ENCODE measurements at places on chromosomes 16 and 17.

GRCh38 chr17:5545051-5545987 lies 39.0 kb downstream of the NLRP1 start:
- no peak for DNase-seq

DNA sequence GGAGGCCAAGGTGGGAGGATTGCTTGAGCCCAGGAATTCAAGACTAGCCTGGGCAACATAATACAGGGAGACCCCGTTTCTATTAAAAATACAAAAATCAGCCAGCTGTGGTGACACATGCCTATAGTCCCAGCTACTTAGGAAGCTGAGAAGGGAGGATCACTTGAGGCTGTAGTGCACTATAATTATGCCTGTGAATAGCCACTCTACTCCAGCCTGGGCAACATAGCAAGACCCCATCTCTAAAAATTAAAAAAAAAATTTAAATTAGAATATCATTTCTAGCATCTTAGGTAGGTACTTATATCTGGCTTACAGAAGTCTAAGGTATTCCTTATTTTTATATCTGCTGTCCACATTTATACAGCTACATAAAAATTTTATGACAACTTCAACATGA lies 7.5 kb upstream of the SMG8 start:
- no peak for DNase-seq

- DNase-seq = no peak
Measured at GRCh38 chr16:13376174-13376573, 474.8 kb downstream of the SHISA9 start.

- no peak for DNase-seq
Measured at GRCh38 chr17:80827646-80828643, 163.7 kb upstream of the CHMP6 start.

DNA sequence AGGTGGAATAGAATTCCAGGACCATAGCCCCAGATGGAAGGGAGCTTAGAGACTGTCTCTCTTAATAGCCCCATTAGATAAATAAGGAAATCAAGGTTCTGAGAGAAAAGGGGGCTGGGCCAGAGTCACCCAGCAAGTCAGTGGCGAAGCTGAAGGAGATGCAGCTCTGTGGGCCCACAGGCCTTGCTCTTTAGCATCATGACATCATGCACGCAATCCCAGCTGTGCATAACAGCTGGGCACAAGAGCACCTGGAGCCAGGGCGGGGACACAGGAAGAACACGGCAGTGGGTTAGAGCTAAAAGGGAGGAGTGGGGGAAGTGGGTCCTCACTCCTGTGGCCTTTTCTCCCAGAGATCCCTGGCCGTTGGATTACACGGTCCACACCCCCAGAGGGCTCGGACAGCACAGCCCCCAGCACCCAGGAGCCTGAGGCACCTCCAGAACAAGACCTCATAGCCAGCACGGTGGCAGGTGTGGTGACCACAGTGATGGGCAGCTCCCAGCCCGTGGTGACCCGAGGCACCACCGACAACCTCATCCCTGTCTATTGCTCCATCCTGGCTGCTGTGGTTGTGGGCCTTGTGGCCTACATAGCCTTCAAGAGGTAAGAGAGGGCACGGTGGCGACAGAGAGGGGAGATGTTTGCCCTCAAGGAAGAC lies 15.1 kb downstream of the NGFR start:
- DNase-seq = no peak

DNA sequence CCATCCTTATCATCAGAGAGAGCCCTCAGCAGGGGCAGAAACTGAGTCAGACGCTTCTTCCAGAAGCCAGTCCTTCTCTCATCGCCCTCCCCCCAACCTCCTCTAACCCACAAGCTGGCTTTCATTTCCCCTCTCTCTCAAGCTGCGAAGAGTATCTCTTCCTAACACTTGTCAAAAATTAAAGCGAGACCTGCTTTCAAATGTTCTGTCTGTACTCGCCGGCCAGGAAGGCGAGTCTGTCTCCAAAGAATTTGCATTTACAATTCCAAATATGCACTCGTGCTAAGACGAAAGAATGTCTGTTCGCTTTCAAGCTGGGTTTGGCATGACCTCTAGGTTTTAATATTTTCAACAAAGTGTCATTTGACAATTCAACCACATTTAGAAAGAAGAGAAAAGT lies 140.4 kb downstream of the RGS9 start:
- DNase-seq = no peak

GRCh38 chr16:50881331-50881830 lies 139.5 kb downstream of the CYLD start:
- no peak for DNase-seq

- no peak for DNase-seq
Measured at GRCh38 chr16:6641091-6641490, 691.6 kb upstream of the RBFOX1 start.

- DNase-seq = no peak
Measured at GRCh38 chr17:35545150-35545549, 7.7 kb upstream of the SLFN12L start.

DNA sequence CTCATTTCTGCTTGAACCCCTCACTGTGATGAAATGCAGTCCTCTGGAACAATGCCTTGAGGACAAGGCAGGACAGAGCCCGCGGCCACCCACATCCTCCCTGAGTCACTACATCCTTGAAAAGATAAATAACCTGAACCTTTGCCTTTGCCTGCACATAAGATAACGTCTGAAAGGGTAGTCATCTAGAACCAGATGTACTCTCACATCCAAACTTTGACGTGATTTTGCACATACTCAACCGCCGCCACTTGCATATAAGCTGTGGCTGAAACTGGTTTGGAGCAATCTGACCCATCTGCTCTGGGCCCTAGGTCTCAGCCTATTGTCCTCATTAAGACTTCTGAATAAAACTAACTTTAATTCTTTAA lies 252.1 kb downstream of the PHKB start:
- no peak for DNase-seq

DNA sequence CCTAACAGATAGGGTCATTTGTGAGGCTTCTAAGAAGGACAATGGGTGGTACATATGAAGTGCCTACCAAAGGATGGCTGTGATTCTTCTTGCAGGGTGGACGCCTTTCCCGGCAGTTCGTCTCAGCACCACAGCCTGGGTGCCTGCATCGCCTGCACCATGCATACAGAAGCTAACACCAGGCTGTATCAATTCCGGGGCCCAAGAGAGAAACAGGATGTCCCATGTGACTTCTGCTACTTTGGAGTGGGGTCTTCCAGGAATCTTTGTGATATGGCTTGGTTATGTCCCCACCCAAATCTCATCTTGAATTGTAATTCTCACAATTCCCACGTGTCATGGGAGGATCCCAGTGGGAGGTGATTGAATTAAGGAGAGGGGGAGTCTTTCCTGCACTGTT lies 251.6 kb upstream of the TNRC6C start:
- no peak for DNase-seq

DNA sequence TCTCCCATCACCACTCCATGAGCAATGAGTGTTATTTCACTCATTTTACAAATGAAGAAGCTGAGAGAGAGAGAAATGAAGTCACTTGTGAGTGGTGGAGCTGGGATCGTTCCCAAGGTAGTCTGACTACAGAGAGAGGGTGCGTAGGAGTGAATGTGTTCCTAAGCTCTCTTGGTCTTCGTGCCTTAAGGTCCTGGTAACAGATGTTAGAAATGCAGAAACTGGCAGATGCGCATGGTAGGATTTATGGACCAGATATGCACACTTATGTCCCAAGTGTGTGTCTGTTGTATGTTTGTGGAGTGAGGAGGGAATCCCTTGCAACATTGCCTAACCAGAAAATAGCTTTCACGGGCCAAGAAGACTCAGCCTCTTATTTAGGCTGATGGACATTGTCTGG lies 93.2 kb upstream of the ZNF469 start:
- DNase-seq = no peak

- peak; percentile 26 for DNase-seq
Measured at GRCh38 chr17:58249270-58250133, 11.1 kb downstream of the LPO start.

DNA sequence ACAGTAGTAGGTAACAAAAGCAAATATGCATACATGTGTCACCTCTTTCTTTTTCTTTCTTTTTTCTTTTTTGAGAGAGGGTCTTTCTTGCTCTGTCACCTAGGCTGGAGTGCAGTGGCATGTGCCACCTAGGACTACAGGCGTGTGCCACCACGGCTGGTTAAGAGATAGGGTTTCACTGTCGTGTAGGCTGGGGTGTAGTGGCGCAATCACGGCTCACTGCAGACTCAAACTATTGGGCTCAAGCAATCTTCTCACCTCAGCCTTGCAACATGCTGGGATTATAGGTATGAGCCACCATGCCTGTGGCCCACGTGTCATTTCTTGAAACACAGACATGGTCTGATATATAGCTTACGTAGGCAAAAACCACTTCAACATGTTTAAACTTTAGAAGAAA lies 397.7 kb upstream of the PMFBP1 start:
- DNase-seq = no peak

- DNase-seq = no peak
Measured at GRCh38 chr17:11901931-11902330, 95.3 kb downstream of the ZNF18 start.

- DNase-seq = no peak
Measured at GRCh38 chr17:33291248-33292200, 1.6 kb downstream of the ASIC2 start.

- peak; percentile 28 for DNase-seq
Measured at GRCh38 chr16:30184096-30184890, 891 bp downstream of the CORO1A start.

GRCh38 chr17:19372439-19372838 lies 5.9 kb upstream of the MAPK7 start:
- no peak for DNase-seq

DNA sequence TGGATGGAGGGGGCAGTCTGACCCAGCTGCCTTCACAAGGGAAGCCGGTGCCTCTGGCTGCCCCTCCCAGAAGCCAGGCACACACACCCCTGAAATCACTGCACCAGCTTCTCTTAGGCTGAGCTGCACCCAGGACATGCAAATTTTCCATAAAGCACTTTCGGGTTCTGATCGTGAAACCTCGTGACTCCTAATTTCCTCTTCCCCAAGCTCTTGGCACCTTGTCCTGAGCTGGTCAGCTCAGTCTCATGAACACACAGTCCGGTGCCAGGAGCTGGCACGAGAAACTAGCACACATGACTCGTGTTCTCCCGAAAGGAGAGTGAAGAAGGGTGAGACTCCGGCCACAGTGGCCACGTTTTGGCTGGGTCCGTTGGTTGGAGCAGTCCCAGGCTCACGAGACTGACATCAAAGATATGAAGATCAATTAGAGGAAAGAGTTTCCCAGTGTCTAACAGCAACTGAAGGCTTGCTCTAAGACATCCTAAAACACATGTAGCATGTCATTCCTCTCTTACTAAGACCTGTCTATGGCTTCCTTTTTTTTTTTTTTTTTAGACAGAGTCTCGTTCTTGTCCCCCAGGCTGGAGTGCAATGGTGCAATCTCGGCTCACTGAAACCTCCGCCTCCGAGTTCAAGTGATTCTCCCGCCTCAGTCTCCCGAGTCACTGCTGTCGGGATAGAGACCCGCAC lies 9.2 kb upstream of the ABR start:
- no peak for DNase-seq
